NCI-H146 (cell line): ENCODE measurements at places on chromosomes 7 and 10.
A peak's percentile ranks its signal among the peaks of the same experiment; 100 is the strongest.

DNA sequence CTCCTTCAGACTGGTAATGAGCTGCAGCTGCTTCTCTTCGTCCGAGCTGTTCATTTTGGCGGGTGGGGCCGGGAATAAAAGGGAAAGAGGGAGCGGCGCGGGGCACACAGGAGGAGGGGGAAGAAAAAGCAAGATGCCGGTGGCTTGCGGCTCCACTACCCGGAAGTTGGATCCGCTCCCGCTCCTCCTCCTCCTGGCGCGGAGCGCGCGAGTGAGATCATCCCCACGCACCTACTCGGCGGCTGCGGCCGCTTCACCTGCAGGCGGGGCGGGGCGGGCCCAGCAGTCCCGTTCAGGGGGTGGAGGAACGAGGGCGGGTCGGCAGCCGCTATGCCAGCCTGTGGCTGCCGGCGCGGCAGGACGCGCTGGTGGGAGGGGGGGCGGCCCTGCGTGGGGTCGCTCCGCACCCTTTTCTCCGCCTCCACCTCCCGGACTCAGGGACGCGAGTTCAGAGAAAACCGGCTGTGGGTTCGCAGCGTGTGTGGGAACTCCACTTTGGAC, at the start of gene SHTN1:
Gene SHTN1 (minus strand): TSS at position 162 of the 501 bp plus-strand sequence. CDS start 108 bp downstream, at position 54.
- DNase-seq: peak; percentile 93

- no peak for DNase-seq
Measured at GRCh38 chr10:21944727-21945386, 58.7 kb downstream of the DNAJC1 start.

DNA sequence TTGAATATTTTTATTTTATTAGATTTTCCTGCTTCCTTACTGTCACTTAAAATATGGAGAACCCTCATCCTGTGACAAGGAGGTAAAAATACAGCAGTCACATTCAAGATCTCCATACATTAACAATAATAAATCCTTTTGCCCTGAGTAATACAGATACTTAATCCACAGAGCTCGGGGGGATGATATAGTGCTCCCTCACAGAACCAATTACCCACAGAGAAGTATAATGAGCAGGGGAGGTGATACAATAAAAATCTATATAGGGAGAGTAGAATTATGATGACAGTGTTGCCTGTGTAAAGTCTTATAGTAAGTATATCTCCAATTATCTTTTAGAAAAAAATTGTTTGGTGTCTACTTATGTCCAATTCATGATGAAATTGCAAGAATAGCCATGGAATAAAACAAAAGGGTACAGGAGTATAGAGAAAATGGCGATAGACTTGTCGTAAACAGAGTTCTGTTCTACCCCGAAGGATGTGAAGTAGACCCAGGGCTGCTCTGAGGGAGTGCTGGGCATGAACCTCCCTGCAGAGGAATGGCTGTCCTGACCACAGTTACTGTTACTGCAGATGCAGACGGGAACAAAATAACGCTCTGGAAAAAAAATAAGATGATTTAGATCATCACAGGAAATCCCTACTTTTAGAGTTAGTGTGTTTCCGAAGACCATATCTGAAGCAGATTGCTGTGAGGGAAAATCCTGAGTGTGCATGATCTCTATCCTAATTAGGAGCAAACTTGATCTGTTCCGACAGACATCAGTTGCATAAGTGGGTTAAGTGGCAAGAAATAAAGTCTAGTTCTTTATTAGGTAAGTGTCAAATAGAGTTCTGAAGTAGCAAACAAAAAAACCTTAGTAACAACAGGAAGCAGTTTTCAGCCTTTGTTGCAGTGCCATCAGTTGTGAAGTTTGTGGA, 123.7 kb downstream of the KAT6B start:
- DNase-seq: no peak

- DNase-seq: no peak
Measured at GRCh38 chr7:148336411-148336810, 254.2 kb upstream of the C7orf33 start.

DNA sequence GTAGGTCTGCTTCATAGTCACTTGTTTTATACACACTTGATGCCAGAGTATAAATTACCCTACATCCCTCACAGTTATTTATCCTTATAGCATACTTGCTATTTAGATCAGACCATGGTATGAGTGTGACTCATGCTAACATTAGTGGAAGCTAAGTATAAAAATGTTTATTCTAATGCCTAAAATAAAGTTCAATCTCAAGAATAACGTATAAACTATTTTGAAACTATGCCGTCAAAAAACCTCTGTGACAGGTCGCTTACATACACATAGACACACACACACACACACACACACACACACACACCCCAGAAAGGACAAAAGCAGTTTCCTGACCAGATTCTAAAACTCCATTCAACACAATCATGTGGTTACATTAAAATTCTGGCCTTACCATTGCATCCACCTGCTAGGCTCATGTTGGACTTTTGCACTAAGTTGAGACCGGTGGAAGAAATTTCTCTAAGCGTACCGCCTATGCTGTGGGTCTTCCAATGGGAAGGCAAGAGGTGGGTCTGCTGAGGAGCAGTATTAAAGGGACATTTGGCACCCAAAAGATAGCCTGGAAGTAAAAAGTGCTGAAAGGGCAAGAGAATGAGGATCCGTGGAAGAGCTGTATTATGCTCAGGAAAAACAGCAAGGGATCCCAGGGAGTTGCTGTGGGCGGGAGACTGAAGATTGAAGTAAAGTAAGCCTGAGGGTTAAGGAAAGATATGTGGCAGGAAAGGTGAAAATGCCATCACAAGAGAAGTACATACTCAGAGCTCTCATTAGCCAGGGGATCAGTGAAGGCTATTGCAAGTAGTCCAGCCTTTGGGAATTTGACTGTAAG, 5.0 kb downstream of the FOXP2 start:
- DNase-seq: no peak

GRCh38 chr10:17006631-17007417, 122.8 kb downstream of the CUBN start:
- DNase-seq: no peak

DNA sequence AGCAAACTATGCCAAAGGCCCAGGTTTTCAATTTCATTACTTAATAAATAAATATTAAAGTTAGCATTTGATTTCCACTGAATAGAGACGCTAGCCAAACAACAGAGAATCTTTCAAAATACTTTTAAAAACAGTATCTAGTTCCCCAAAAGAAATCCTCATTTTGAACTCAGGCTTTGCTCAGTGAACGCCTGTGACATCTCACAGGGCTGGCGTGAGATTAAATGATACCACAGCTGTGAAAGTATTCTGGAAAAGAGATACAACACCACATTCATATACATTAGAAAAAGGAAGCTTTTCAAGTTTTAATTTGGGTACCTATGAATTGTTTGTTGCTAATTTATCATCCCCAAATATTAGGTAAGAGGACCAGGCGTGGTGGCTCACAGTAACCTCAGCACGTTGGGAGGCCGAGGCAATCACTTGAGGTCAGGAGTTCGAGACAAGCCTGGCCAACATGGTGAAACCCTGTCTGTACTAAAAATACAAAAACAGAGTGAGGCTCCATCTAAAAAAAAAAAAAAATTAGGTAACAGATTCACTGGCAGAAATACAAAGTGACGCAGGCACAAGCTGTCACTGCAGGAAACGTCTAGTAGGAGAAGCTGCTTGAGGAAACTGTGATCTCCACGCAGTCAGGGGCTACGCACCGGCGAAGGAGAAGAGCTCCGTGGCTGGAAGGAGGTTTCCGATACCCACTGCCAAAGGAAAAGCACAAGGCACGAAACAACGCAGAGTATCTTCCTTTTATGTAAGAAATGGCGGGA, 50.0 kb downstream of the AMZ1 start:
- DNase-seq: no peak

DNA sequence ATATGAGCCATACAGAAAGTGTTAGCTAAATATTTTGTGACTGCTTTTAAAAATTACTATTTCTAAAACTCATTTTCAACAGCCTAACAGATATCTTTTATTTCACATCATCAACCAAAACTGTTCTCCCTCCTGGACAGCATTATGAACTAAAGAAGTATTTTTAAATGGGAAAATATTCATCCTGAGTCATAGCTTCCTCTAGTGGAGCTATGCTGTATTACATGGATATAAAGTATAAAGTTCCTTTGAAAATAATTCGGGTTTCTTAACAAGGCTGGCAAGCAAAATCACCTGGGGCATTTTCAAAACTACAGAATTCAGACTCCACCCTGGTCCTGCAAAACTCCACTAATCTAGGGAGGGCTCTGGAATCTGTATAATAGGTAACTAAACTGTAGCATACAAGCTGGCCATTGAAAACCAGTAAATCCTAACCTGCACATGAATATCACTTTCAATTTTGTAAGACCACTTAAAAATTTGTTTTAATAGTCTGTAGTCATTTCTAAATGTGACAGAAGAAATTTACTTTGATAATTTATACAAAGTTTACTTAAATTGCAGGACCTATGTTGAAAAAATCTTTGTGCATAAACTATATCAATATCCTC, 53.5 kb downstream of the SCIN start:
- DNase-seq: peak; percentile 30

GRCh38 chr10:112799726-112800510, 150.1 kb upstream of the TCF7L2 start:
- DNase-seq: no peak

DNA sequence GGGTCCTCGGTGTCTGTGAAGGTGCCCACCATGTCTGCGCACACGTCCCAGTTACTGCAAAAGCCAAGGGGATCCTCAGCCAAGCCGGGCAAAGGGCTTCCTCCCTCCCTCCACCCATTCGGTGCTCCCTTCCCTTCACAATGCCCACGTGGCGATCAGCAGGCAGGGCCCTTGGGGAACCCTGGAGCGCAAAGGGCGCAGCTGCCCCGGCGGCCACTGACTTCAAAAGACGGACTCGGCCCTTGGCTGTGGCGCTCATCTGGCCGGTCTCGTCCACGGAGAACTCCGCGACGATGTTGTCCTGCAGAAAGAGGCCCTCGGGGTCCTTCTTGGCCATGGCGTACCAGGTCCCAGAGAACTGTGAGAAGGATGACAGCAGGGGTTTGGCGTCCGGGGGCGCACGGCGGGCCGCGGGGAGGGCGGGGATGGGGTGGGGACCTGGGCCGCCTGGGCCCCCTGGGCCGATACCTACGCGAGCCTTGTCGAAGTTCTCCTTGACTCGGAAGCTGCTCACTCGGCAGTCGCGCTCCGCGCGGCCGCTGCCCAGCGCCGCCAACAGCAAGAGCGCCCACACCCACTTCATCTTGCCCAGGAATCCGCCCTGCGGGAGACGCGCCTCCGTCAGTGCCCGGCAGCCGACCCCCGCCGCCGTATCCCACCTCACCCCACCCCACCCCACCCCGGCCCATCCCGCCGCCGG, 439 bp downstream of the RBP4 start:
- DNase-seq: peak; percentile 50

- DNase-seq: no peak
Measured at GRCh38 chr7:36204929-36205635, 52.0 kb downstream of the EEPD1 start.

GRCh38 chr7:47654672-47655298, 72.9 kb upstream of the TNS3 start:
- no peak for DNase-seq

DNA sequence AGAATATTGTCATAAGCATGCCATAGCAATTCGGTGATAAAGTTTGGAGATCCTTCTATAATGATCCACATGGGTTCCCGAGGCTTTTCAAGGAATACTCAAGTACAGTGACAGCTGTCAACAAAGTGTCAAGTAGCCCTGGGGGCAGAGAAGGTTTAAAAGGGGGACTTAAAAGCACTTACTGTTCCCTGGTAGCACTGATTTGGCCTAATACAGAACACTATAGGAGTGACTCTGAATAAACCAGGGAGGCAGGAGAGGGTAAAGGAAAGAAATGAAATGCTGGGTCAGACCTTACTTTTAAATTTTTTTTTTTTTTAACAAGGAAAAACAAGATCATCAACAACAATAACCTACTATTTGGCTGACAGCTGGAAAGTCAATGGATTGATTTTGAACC, 20.1 kb downstream of the CHCHD3 start:
- no peak for DNase-seq

GRCh38 chr7:82012453-82012852, 242.6 kb upstream of the HGF start:
- no peak for DNase-seq

- DNase-seq: no peak
Measured at GRCh38 chr7:94429153-94429552, 34.5 kb downstream of the COL1A2 start.

DNA sequence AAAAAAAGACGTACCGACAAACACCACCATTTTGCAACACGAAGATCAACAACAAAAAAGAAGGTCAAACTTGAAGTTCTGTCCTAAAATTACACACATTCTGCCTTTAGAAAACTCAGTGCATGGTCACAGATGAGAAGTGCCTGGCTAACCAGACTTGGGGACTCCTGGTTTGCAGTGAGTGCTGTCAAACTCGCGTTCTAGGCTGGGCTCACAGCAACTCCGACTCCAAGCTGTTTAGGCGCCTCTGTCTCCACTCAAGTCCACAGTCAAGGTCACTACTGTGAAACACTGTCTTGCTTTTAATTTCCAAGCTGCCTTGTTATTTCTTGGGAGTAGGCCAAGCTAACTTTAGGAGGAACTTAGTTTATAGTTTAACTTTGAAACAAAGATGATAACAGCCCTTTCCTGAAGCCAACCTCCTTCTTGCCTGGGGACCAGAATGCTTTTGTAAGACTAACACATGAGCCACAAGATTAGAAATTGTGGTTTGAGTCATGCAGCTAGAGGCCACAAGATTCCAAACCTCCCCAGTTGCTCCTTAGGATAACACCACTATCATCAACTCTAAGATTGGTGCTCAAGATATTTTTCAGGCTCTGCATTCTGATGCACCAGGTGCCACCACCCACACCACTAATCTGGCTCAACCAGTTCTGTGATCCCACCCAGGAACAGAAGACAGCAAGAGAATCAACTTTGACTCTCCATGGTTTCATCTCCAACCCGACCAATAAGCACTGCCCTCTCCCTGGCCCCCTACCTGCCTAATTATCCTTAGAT, 1.1 kb upstream of the DNAAF5 start:
- no peak for DNase-seq

DNA sequence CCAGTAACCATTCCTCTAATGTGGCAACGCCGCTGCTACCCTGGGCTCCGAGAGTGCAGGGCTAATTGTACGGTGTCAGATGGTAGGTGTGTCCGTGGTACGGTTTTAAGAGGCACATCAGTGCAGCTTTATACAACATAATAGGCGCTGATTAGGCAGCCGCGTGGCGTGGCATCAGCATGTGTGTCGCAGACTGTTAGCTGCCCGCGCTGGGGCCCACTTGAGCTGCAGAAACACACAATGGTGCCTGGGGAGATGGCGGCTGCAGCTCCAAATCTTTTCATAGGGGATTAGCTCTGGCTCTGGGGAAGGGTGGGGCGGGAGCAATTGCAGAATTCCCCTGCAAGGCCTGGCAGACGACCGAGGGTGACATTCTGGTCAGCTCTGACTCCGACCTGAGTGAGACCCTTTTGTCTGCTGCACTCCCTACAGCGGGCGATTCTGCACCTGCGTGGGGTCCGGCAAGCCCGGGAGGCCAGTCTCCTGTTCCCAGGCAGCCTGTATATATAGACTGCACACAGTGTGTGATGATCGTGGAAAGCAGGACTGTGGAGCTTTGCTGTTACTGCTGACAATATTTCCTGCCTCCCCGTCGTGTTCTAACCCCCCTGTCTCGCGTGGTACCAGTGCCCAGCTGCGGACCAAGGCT, 722.7 kb upstream of the CELF2 start:
- peak; percentile 82 for DNase-seq

- DNase-seq: no peak
Measured at GRCh38 chr7:2542916-2543871, 12.1 kb downstream of the BRAT1 start.
